ENCODE measurements at places on chromosomes 4 and X.

DNA sequence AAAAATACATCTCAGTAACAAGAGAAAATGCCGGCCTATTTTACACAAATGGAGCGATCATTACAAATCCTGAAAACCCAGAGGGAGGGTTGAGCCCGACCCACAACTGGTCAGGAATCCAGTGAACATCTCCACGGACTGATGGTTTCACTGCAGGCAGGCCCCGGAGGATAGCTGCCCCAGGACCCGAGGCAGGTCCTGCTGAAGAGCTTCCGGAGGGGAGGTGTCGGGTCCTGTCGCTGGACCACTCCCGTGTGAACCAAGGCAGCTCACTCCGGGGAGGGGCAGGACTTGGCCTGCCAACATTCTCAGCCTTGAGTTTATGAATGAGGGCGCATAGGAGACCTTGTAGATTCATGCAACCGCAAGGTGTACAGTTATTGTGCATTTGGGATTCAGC lies 4.8 kb upstream of the CRMP1 start:
- no peak for DNase-seq

GRCh38 chr4:176767183-176767582 lies 25.5 kb downstream of the VEGFC start:
- DNase-seq, result no peak

GRCh38 chrX:66489339-66489738 lies 149.5 kb downstream of the EDA2R start:
- no peak for DNase-seq

DNA sequence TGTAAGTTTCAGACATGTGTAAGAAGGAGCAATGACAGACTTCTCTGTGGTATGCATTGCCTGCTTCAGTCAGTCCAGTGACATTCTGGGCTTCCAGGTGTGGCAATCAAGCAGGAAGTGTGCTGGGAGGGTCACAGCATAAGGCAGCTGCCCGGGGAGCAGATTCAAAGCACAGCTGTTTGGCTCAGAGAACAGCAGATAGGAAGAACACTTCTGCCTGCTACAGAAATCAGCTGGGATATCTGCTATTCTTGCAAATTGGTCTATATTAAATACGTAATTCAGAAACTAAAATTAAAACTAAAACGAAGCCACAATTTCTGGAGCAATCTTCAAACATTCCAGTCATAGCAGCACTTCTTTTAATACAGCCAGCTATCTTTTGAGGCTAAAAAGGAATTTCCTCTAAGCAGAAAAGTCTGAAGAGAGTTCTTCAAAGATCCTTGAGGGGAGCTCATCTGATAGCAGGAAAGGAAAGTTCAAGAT lies 47.5 kb upstream of the GALNT7 start:
- DNase-seq, result no peak

DNA sequence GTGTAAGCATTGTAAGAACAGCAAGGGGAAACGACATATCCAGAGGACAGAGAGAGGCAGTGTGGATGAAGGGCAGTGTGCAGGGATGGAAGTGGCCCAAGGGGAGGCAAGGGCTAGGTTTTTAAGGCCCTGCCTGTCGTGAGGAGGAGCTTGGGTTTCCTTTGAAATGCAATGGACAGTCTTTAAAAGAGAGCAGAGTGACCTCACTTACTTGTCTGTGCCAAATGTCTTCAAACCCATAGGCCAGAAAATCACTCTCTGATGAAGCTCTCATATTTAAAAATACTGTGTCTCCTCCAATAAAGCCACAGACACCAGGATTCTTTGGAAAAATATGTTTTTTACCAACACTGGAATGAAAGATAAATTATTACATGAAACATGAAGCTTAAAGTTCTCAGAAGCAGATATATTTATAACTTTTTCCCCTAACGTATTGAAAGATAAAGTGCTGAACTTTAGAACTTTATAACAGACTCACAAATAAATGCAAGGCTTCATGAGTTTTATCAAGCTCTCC lies 19.2 kb upstream of the ATXN3L start:
- no peak for DNase-seq

- no peak for DNase-seq
Observed at GRCh38 chrX:39883666-39884065, 214.1 kb downstream of the BCOR start.

- DNase-seq, result no peak
Observed at GRCh38 chr4:154277172-154277571, 214.4 kb downstream of the DCHS2 start.

DNA sequence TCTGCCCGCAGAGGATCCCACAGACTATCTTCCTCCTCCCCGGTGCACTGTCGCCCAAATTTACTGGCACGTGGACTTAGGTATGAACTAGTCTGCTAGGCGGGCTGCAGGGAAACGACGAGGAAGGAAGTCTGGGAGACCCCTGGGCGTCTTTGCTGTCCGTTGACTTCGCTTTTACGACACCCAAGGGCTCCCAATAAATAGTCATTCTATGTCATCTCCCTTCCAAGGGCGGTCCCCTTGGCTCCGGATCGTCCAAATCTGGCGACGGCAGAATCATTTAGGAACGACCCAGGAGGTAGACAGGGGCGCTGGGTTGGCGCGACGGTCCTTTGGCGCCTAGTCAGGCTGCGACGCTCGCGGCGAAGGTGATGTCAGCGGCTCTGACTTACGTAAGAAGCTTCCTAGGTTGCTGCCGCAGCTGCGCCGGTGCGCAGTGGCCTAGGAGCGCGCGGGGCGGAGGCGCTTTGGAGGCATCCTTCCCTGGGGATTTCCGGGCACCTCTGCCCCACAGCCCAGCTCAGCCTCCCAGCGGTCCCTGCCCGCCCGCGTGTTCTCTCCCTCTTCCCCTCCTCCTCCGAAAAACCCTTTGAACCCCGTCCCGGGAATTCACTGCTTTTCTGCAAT lies 2.2 kb downstream of the NHS start:
- peak; percentile 69 for DNase-seq
